Hypothalamus (tissue), 51 donors: ENCODE measurements at places on chromosomes 7 and 10.

GRCh38 chr10:20277820-20278219 is 461.6 kb downstream of the PLXDC2 start:
- DNase-seq, result no peak

GRCh38 chr10:78913219-78914059 is 155.3 kb upstream of the ZMIZ1 start:
- peak; percentile 89 for DNase-seq

GRCh38 chr7:79340212-79340611 is 113.3 kb downstream of the MAGI2 start:
- DNase-seq, result no peak

DNA sequence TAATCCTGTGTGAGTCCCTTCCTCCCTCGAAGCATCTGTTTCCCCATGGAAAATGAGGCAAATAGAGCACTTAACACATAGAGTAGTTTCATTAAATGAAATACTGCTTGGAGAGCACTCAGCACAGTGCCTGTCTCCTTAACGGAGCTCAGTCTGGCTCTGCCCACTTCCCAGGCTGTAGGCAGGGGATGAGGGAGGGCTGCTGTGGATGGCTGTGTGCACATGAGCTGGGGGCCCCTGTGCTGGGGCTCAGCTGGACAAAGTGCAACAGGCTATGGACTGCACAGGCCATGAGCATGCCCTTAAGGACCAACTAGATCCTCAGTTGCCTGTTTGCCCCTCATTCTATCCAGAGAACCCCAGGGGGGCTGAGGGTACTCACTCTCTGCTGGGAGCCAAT is 14.5 kb downstream of the ZCCHC24 start:
- no peak for DNase-seq
